ENCODE measurements at places on chromosomes 13 and 19. TPM values are rescaled to one million over a fixed set of nuclear protein-coding genes. Genes with fewer than 3 reads are reported as not detected.

DNA sequence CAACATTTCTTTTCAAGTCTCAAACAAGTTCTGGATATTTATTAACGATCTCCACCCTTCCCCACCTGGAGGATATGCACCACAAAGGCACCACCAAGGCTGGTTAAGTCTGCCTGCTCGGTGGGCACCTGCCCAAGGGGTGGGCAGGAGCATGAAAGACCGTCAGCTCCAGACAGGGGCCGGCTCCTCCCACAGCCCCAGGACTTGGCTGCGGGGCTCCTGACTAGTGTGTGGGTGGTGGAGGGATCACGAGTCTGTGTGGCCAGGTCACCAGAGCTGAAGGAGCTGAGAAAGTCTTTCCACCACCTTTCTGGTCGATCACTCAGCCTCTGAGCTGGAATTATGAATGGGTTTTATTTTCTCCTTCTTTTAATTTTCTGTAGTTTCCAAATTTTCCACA lies 7.8 kb downstream of the SLC7A1 start:
- no peak for DNase-seq

GRCh38 chr19:46471811-46472543 lies 614 bp upstream of the PNMA8A start:
- DNase-seq, result no peak

Gene CLEC11A
- 3.1 TPM for total RNA-seq

Gene MAG
- not detected for total RNA-seq

DNA sequence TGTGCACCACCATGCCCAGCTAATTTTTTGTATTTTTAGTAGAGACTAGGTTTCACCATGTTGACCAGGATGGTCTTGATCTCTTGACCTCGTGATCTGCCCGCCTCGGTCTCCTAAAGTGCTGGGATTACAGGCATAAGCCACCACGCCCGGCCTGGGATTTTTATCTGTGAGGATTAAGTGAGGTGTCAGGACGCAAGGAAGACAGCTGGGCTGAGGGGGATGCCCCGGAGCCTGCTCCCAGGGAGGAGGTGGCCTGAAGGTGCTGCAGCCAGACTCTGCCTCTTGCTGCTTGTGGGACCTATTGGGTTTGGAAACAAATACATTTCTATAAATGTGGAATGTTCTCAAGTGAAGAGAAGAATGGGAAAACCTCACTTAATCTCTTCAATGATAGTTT lies 131.6 kb downstream of the OLFM4 start:
- no peak for DNase-seq
